NCI-H1694 (cell line): ENCODE measurements at places on chromosomes 5 and 9.
A peak's percentile ranks its signal among the peaks of the same experiment; 100 is the strongest.

DNA sequence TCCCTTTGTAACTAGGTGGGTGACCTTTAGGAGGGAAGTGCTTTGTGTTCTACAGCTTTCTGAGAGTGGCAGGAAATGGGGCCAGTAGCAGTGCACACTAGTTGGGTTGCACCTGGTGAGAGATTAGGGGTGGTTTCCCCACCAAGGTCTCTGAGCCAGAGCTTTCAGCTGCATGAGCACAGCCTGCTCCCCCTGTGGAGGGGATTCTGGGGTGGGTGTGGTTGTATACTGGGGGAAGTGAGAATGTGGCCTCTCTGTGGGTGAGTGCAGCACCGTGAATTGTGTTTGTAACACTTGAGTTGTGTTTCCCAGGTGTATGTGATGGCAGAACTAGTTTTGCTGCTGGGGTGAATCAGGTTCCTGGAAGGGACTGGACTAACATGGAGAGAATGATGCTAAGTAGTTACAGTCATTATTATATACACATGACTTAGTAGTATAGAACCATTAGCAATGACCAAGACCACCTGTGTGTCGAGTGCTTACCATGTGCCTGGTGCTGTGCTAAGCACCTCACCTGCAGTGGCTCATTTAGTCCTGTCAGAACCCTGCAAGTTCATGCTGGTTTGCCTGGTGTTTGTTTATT lies 11.8 kb upstream of the CXXC5 start:
- no peak for DNase-seq

DNA sequence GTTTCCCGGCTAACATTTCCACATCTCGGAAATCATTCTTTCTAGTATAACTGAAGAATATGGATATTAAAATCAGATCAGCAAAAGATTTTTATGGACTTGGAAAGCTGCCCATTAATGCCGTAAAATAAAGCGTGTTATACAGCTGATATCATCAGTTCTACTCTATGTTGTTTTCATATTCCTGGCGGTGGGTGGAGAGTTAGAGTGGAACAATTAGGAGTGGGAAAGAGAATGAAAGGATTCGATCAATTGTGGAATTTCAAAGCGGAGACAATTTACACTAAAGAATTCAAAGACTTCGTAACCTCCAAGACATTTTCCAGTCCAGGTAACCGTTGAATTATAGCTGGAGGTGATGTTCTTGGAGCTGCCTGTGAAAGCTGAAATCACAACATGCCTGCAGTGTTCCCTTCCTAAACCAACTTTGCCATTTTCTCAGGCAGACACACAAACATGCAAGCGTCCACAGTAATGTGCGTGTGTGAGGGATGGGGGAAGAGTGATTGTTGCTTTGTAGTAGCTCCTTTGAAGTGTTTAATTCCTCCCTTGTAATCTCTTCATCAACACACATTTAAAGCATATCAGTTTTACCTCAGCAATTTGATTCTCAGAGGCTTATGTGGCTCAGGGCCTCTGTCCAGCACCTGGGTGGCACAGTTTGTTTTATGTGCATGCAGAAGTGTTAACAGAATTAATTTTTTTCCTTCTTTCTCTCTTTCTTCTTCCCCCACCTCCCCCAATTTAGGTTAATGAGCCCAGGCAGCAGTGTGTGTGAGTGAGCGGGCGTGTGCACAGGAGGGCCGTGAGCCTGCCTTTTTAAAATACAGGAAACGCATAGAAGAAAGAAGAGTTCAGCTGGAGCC lies 544.1 kb downstream of the RAB3C start:
- no peak for DNase-seq

DNA sequence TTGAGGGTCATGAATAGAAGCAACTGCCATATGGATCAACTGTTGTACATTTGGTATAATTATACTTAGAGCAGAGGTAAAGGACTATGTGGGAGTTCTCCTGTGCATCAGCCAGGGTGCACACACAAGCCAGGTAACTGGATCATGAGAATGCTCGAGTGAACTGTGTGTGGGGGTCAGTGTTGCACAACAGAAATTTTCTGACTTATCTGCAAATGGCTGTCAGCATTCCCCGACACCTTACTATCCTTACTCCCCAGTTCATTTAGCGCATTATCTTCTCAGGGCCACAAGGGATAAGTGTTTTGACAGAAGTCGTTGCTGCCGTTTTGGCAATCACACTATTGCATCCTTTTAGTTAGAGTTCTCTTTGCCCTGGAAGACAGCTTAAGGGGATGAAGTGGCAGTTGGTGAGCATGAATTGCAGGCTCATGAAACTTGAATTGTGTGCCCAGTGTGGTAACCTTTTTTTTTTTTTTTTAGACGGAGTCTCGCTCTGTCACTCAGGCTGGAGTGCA lies 1.7 kb downstream of the CANX start:
- DNase-seq, result no peak

GRCh38 chr9:121566481-121567465 lies 67.1 kb upstream of the GGTA1 start:
- peak; percentile 26 for DNase-seq

DNA sequence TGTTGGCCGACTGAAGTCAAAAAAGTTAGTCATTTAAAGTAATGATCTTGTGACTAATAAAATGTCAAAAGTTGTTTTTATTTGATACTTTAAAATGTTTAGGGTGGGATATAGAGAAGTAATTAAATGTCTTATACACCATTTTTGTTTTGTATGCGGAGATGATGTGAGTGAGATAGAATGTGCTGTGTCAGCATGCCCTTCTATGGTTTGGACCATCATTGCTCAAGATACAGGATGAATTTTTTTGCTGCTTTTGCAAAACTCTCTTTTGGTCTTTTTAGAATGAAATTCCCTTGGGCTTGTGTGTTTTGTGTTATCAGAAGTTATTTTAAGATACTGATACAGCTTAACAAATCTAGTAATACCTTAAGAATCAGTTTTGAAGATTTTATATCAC lies 12.5 kb downstream of the SRFBP1 start:
- DNase-seq, result no peak

DNA sequence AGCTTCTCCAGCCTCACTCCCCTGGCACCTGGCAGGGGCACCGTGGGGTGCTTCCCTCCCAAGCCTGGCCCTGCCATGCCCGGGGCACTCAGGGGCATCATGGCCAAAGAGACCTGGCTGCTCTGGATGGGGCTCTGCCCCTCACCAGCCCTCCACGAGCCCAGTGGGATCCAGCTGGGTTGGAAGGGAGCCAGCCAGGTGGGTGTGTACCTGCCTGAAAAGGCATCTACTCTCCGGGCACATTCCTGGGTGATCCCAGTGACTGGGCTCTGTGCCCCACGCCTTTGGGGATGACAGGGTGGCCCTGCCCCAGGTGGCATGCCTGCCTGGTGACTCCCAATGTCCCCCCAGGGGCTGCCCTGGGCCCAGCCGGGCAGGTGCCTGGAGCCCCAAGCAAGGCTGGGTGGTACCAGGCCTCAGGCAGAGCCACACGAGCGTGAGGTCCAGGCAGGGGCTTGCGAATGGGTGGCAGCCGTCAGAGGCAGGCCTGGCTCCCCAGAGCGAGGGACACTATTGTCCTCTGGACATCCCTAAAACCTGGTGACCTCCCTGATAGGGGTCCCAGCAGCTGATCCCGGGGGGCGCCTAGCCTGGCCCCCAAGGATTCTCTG lies 777 bp downstream of the GPSM1 start:
- DNase-seq, result no peak

GRCh38 chr5:164466033-164466432 lies 960.6 kb downstream of the MAT2B start:
- DNase-seq, result no peak

GRCh38 chr9:87238545-87238944 lies 259.1 kb upstream of the DAPK1 start:
- no peak for DNase-seq

DNA sequence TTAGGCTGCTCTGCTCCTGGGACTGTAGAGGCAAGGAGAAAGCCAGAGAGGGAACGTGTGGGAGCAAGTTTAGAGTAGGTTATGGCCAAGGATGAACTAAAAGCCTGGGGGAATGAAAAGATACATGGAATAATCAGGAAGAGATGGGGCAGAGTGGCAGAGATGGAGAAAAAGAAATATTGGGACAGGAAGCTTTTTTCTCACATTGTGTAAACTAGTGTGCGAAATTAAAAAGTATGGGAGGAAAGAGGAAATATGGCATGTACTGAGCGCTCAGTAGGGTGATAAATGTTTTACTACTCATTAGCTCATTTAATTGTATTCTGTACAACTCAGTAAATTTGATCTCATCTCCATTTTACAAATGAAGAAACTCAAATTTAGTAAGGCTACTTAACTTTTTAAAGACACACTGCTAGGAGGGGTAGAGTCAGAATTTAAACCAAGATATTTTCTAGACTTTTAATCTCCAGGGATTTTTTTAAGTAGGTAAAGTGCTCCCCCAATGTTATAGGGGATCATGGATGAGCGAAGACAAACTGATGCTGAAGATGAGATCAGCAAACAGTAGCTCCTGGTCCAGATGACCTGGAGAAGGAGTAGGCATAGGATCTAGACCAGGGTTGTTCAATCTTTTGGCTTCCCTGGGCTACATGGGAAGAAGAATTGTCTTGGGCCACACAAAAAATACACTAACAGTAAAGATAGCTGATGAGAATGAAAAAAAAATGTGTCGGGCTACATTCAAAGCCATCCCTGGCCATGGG lies 30.8 kb downstream of the ALDH1A1 start:
- no peak for DNase-seq

DNA sequence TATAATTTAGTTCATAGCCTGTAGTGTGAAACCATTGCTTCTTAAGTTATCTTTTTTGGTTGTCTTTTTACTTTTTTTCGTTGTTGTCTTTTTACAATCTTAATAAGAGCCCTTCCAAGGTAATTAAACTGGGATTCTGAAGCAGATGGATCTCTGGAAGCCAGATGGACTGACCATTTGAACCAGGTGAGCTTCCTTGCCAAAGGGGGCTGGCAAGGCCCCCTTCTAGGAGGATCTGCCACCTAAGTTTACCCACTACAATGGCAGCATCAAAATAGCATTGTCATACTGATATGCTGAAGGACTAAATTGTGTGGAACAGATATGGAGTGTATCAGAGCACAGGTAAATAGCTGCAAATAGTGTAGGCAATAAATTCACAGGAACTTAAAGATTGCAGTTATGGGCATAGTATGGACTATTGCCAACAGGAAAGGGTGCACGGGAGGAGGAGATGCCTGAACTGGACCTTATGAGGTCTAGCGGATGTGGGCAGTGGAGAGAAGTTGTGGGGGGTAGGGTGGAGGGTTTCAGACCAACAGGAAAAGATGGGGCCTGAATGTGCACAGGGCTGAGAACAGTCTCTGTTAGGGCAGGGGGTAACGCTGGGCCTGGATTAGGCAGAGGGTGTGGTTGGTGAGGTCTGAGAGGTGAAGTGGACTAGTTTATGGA lies 61.5 kb upstream of the CTXN3 start:
- DNase-seq, result no peak

DNA sequence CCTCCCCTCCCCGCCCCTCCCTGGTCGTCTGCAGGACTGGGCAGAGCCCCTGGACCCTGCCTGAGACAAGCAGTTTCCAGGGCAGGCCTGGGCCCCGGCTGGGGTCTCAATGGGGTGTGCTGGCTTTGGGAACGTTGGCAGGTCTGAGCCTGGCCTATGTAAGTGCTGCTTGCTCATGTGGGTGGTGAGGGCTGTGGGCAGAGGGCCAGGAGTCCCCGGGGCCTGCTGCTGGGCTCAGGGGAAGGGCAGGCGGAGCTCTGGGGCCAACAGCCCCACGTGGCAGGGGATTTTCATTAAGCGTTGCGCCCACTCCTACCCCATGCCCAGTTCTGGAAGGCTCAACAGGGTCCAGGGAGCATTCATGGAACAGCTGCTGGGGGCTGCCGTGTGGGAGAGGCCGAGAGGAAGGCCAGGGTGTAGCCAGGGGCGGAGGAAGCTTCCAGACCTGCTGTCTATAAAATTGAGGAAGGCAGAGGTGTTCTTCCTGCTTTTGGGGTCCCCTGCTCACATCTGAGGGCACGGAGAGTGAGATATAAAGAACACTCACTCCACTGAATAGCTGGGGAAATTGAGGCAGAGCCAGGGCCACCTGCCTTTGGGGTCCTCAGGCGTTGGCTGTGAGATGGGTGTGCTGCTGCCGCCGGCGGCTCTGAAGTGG lies 32.5 kb downstream of the RXRA start:
- DNase-seq, result no peak

DNA sequence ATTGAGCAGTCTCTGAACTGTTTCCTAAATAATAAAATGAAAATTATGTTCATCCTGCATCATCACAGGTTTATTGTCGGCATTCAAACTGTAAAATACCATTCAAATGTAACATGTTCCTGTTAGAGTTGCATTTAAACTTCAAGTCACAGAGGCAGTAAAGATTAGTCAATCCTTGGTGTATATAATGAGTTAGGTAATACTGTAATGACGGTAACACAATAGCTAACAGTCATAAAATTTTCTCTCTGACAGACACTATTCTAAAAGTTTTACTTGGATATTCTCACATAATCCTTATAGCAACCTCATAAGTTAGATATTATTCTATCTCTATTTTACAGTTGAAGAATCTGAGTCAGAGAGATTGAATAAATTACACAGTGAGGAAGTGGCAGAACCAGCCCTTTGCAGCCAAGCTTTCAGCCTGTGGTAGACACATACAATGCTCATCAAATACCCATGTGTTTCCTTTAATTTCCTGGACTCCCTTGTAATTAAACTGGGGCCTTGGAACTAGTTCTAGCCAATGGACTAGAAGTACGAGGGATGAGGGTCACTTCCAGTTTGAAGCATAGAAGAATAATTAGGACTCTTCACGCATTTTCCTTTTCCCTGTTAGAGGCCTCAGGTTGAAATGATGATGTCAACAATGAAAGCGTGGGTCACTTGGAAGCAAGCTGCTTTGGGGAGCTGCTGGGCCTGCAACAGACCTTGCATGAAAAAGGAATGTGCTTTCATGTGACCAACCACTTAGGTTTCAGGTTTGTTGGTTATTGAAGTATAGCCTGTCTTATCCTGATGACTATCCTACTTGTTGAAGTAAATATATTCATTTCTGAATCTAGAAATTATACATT lies 12.3 kb upstream of the CAST start:
- no peak for DNase-seq

GRCh38 chr5:34653708-34654107 lies 2.4 kb upstream of the RAI14 start:
- no peak for DNase-seq

- no peak for DNase-seq
Measured at GRCh38 chr5:72005671-72006070, 101.6 kb upstream of the MAP1B start.

DNA sequence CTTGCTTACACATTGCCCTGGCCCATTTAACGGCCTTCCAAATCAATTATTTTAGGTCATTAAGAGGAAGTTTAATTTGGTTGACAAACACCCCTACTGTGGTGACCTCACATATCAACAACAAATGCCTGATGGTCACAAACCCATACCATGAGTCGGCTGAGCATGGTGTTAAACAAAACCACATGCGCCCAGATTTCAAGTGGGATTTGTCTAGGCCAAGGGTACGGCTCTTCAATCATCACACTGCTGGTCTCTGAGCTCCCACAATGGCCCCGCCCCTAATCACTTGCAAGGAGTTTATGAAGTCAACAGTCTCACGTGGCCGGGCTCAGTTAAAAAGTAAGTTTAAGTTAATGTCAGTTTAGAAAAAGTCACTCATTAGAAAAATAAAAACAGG lies 243.8 kb downstream of the CRB2 start:
- DNase-seq, result no peak

- DNase-seq, result no peak
Measured at GRCh38 chr5:127013407-127013806, 17.0 kb downstream of the MARCHF3 start.
